Activated T-cell treated with anti-CD3 and anti-CD28 coated beads, Interleukin-2, amount 50 U/mL, for 4 hours (primary cell): ENCODE measurements at places on chromosomes 11 and 22. TPM values are rescaled to one million over a fixed set of nuclear protein-coding genes. Genes with fewer than 3 reads are reported as not detected.
A peak's percentile ranks its signal among the peaks of the same experiment; 100 is the strongest.

DNA sequence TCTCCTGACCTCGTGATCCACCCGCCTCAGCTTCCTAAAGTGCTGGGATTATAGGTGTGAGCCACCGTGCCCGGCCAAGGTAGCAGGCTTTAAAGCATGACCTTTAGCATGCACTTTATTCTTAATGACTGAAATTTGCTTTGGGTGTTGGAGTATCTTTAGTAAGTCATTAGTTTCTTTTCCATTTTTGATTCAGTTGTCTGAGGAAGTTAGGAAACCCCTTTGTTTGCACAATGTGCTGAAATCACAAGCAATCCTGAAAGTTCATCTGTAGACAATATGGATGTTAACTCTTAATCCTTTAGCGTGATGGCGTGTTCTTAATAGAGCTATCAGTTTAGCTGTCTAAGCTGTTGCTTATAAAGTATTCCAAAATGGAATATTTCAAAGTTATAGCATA, 16.8 kb downstream of the SDHD start:
- no peak for DNase-seq

DNA sequence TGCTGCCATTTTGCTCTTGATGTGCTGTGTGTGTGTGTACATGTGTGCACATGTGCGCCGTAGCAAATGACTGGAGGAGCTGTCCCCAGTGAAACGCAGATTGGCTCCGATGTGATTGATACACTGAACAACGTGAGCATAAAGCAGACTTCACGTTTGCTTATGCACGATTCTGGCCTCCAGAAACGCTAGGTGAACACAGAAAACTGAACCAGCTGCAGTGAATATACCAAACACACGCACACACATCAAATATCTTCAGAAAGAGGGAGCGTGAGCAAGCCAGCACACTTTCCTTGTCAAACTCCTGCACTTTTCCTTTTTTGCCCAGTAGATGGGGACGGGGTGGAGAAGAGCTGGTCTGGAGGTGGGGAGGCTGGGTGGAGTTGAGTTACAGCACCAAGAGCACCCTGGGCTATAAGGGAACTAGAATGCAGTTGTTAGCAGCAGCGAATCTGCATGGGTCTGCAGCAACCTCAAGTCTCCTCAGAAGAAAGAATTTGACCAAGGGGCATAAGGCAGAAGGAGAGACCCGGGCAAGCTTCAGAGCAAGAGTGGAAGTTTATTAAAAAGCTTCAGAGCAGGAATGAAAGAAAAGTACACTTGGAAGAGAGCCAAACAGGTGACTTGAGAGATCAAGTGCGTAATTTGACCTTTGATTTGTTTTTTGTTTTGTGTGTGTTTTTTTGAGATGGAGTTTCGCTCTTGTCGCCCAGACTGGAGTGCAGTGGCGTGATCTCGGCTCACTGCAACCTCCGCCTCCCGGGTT, 77.8 kb upstream of the CADM1 start:
- no peak for DNase-seq

MCHR1 gene
- total RNA-seq = not detected

SCGB2A2 gene
- not detected for total RNA-seq

GRCh38 chr11:10878408-10879214, 20.8 kb upstream of the ZBED5 start:
- DNase-seq = no peak

DNA sequence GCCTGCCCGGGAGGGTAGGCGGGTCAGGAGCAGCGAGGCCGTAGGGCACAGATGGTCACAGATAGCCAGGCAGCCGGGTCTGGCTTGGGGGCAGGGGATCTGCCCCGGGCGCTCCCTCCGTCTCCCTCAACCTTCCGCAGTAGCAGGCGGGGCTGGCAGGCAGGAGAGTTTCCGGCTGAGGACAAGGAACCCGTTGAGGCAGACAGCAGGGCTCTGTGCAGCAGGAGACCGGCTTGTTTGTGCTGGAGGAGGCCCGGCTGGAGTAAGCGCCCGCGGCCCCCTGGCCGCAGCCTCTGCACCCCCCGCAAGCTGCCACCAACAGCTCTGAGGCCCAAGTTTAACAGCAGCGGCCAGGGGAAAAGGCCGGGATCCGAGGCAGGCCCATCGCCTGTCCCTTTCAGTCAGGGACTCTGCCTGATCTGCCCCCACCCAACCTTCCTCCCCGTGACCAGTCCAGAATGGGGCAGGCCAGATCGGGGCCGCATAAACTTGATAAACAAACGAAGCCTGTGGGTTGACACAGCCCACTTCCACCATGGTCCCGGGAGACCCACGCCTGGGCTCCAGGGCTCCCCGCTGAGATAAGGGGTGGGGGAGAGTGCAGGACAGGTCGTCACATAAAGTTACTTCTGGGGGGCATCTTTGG, 13.6 kb downstream of the SCARF2 start:
- no peak for DNase-seq

GRCh38 chr11:121898903-121899302, 217.1 kb downstream of the BLID start:
- DNase-seq = no peak

CARD16 gene
- total RNA-seq = 4.7 TPM

DNA sequence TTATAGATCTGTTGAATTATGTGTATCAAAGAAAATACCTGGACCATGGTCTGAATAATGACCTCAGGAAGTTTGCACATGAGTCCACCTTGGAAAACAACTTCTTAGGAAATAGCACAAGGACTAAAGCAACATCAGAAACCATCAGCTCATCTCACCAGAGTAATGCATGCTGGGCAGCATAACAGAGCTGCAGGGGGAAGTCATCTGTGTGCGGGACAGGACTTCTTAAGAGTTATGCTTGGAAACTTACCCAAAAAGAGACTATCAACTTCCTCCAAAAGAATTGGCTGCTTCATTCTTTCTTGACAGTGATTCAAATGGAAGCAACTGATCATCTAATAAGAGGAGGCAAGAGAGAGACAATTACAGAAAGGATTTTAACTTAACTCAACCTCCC, 2.5 kb downstream of the OR56B4 start:
- DNase-seq = no peak

DNA sequence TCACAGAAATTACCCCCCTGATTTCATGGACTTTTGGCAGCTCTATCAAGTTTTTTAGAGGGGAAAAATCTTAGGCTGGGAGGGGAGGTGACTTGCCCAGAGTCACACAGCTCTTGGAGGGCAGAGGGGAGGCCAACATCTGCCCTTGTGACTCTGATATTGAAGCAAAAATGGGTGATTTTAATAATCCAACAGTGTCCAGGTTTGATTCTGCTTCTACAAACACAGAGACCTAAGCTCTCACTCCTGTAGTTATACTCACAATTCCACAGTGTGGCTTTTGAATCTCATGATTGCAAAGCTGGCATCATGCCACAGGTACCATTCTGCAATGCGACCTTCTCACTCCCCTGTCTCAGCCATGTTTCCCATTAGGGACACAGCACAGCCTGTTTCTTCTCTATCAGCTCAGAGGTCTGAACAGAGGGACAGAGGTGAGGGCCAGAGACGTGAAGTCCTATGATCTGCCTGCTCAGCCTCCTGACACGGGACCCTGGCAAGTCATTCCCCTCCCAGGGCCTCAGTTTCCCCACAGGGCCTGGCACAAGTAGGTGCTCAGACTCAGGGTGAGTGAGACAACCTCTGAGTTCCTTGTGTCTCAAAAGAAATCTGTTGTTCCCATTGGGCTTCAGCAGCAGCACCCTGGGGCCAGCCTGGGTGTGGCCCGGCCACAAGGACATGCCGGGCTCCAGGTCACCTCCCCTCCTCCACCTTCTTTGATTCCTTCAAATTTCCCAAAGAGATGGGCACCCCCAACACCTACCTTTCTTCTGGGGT, 766 bp downstream of the APOL2 start:
- DNase-seq = no peak

MYBPC3 gene
- not detected for total RNA-seq

PPP1R14B gene
- total RNA-seq = 438 TPM

DNA sequence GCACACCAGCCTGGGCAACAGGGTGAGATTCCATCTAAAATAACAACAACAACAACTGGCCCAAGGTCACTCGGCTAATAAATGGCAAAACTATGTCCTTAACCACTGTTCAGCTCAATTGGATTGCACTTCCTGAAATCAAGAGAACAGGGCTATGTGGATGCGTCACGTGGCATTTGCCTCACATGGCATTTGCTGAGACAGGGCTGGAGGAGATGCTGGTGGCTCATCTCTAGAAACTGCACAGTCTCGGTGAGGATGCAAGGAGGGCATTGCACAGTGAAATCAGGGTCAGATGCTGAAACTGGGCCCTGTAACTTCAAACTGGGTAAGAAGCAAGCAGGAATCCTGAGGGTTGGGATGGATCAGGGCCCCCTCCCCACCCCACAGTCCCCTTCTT, 171.9 kb downstream of the BUD13 start:
- DNase-seq = no peak

DNA sequence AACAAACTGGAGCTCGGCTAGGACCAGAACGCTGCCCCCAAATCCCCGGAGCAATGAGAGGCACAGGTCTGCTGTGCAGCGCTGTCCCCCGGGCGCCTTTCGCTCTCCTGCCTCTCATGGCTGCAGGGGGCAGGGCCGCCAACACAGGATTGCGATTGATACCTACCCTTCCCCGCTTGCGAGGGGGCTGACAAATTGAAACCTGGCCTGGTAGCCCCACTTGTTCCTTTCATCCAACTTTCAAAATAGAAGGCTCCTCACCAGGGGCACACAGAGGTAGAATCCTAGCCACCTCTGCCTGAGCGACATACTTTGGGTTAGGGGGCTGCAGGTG, 642 bp upstream of the CASTOR1 start:
- no peak for DNase-seq

DNA sequence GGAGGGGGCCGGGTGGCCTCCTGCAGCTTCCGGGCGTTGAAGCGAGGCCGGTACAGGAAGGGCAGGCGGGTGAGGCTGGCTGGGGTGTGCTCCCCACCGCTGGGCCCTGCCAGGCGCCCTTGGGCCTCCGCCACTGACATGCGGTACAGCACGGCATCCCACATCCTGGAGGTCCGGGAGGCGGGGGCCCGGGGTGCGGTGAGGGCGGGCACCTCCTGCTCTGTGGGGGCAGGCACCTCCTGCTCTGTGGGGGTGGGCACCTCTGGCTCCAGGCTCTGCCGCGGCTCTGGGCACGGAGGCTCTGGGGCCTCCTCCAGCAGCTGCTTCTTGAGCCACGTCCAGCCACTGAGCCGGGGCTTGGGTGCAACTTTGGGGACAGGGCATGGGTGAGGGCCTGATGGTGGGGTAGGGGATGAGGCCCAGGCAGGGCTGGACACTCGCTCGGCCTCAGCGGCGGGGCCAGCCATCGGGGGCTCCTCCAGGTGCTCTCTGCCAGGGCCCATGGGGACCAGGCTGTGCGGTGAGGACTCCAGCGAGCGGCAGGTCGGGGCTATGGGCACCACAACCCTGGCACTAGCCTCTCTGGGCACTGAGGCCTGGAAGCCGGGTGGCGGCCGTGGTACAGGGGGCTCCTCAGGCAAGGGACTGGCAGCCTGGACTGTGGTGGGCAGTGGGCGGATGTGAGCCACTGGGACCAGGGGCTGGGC, 2.3 kb downstream of the PRR33 start:
- DNase-seq = peak; percentile 55

HEPHL1 gene
- total RNA-seq = not detected

DNA sequence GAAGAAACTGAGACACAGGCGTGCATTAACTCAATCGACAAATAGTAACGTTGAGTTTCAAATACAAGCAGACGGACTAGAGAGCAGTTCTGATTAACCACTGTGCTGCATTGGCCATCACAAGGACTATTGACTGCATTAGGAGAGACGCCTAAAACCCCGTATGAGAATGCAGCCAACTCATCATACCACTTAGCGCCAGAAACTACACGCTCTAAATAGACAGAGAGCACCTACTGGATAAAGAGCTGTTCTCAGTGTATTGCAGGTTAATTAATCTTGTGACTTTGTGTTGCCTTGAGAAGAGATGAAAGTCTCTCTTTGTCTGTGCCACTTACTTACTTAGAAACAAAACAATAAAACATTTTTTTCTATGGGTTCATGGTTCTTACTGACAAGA, 484.0 kb downstream of the OPCML start:
- no peak for DNase-seq

- DNase-seq = no peak
Measured at GRCh38 chr11:118180300-118180703, 3.9 kb upstream of the SCN2B start.

DNA sequence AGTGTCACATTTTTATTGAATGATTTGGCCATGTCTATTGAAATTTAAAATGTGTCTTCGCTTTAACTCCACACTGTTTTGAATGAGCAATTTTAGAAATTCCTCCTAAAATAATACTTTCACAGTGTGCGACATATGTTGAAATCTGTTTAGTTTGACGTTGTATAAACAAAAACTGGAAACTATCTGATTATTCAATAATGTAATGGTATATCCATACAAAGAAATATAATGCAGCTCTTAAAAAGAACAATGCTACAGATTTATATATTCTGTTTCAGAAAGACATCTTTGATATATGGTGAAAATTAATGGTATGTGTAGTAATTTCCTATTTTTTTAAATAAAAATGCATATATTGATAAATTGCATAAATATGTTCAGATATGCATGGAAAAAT, 268.7 kb upstream of the SORL1-AS1 start:
- no peak for DNase-seq

GRCh38 chr11:59197991-59198390, 14.7 kb downstream of the MPEG1 start:
- DNase-seq = no peak

GRCh38 chr11:120424970-120425332, 86.6 kb upstream of the GRIK4 start:
- no peak for DNase-seq

- DNase-seq = no peak
Measured at GRCh38 chr22:17549655-17550054, 13.6 kb upstream of the SLC25A18 start.

DNA sequence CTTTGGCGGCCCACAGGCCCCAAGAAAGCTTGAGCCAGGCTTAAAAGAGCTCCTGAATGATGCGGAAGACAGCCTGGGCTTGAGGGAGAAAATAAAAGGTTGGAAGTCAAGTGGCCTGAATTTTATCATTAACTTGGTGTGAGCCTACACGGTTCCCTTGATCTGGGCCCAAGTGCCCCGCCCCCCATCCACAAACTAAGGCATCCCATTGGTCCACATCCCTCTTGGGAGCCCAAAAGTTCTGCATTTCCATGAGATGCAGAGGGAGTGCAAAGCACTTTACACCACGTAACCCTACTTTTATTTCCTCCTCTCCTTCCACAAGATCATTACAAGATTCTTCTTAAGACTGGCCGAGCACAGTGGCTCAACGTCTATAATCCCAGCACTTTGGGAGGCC, 22.2 kb downstream of the LARGE1 start:
- no peak for DNase-seq

USP2 gene
- 0.19 TPM for total RNA-seq

DNA sequence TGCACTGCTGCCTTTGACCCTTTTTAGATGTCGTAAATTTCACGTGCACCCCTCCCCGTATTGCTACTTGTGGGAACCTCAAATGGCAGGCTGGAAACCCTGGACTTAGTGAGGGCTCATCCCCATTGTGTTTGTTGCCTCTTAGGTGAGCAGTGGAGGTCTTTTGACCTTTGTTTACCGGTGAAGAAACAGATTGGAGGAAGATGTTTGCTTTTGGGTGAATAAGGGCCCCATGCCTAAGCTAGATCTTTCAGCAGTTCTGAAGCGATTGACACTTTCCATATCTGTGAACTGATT, 782 bp downstream of the SMARCB1 start:
- DNase-seq = no peak

- no peak for DNase-seq
Measured at GRCh38 chr11:86214710-86215109, 29.8 kb upstream of the EED start.

GGTLC2 gene
- not detected for total RNA-seq

TENM4 gene
- 0.30 TPM for total RNA-seq

- DNase-seq = no peak
Measured at GRCh38 chr11:12944889-12945288, 64.2 kb upstream of the RASSF10 start.
